B cell (primary cell): ENCODE measurements at places on chromosomes 3 and 15.
A peak's percentile ranks its signal among the peaks of the same experiment; 100 is the strongest.

DNA sequence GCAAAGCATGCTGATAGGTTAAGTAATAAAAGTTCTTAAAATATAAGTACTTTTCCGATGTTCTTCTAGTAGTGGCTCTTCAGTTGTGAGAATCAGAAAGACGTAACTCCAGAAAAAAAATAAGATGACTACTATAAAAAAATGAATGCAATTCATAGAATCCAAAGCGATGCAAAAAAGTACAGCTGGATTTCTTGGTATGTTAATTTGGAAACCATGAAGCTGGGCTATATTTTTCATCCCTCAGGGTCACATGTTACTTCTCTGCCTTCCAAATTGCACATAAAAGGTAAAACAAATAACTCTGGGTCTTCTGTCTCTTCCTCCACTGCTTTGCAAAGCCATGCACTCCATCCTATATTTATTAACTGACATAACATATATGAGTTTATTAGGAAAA lies 843.9 kb upstream of the DPPA4 start:
- DNase-seq = no peak

DNA sequence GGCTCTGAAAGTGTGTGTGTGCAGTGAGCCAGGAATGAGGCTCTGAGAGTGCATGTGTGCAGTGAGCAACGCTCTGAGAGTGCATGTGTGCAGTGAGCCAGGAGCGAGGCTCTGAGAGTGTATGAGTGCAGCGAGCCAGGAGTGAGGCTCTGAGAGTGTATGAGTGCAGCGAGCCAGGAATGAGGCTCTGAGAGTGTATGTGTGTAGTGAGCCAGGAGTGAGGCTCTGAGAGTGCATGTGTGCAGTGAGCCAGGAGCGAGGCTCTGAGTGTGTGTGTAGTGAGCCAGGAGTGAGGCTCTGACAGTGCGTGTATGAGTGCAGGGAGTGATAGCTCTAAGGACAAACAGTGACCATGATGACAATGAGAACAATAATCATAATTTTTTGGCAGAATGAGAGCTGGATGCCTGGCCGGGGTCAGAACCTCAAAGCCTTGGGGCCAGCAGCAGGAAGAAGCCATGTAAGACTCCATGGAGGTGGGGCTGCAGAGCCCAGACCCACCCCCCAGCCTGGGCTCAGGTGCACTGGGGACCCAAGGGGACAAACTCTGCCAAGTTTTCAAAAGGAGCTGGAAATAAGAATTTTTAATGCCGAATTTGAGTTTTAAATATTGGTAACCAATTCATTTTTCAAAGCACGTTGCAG lies 85.7 kb upstream of the PRR20G start:
- no peak for DNase-seq

- no peak for DNase-seq
Observed at GRCh38 chr3:189355481-189356201, 183.9 kb downstream of the TPRG1 start.

GRCh38 chr3:185489462-185489861 lies 9.4 kb downstream of the TMEM41A start:
- no peak for DNase-seq

DNA sequence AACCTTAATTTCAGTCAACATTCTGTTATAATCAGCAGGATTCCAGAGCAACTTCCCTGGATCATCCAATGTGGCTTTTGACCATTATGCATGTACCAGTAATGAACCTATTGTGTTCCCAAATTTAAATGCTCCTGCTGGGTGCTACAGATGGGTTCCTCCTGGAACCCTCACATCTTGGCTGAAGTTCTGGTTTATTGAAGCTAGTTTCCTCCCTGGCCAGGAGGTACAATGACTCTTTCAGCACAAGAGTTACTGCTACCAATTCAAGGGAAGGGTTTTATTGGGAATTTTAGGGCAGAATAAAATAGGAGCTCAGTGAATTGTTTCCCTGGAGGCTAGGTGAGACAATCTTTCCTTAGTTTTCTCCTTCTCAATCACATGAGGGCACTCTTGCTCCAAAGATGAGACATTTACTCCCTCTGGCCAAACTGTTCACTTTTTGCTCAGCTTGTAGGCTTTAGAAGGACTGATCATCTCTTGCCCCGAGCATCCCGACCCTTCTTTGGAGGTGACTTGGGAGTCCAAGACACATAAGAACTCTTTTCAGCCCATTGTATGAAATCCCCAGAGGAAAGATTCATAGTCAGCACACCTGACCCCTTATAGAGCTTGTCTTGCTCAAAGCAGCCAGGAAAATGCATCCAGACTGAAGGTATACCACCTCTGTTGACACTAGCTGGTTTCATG lies 8.8 kb upstream of the NPHP3 start:
- no peak for DNase-seq

- DNase-seq = no peak
Observed at GRCh38 chr3:17733768-17734167, 8.7 kb downstream of the TBC1D5 start.

DNA sequence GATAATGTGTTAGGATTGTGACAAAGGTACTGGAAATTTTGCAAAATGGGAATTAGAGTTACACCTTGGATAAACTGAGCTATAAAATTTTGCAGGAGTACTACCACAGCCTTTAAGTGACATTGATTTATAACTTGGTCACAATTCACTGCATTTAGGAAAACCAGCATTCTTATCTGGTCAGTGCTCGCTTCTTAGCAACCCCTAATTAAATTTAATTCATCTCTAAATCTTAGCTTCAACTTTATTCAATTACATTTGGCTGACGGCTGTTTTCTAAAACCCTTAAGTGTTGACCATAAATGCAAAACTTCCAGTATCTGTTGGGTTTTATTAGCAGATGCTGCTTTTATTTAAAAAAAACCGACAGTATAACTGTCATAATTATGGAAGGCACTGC lies 31.3 kb downstream of the TFRC start:
- no peak for DNase-seq

DNA sequence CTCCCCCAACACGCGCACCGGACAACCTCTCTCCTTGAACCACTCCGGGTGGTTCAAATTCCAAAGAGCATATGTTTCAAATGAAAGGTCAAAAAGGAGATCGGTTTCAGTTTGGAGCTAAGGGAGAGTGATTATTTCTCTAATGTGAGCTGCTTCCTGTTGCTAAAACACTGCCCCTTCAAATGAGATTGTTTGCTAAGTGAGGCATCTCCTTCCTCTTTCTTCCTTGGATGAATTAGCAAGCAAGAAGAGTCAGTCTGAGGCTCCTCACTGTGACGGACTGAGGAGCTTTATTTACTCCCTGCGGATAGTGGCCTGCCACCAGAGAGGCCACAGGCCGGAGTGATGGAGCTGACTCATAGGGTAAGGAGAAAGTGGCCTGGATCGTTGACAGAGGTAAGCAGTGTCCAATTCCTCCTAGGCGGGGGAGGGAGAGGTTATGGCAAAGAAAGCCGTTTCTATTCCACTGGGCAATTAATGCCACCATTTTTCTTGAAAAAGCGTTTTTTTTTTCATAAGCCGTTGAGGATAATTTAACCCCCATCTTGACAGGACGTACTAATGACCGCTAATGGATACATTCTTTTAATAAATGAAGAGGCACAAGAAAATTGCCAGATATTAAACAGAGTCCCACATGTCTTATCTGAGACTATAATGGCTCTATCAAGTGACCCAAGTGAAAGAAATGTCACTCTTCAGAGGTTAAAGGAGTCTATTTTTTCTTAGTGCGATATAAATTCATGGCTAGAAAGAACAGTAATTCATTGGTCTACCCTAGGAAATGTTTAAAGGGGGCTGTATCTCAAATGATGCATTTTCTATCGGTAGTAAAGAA lies 167.0 kb upstream of the ANKRD28 start:
- DNase-seq = no peak

DNA sequence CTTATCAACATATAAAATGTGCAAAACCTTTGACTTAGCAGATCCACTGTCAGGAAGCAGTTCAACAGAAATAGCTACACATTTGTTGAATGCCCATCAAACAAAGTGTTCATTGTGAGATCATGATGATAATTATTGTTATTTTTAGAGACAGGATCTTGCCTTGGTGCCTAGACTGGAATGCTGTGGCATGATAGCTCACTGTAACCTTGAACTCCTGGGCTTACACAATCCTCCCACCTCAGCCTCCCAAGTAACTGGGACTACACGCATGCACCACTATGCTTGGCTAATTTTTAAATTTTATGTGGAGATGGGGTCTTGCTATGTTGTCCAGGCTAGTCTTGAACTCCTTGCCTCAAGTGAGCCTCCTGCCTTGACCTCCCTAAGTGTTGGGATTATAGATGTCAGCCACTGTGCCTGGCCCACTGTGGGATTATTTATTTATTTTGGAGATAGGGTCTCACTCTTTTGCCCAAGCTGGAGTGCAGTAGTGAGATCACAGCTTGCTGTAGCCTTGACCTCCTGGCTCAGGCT lies 8.8 kb downstream of the MAP2K5 start:
- no peak for DNase-seq

GRCh38 chr3:42911551-42911950 lies 5.6 kb downstream of the ZNF662 start:
- DNase-seq = no peak

- no peak for DNase-seq
Observed at GRCh38 chr3:26449996-26450395, 172.6 kb upstream of the LRRC3B start.

DNA sequence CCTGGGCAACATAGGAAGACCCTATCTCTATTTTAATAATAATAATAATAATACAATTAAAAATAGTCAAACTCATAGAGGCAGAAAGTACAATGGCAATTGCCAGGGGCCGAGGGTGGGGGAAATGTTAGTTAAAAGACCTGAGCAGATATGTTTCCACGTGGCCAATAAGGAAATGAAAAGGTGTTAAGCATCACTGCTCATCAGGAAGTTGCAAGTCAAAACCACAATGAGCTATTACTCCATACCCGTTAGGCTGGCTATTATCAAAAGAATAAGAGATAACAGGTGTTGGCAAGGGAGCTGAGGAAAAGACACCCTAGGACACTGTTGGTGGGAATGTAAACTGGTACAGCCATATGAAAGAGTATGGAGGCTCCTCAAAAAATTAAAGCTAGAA lies 60.4 kb upstream of the PRSS50 start:
- peak; percentile 45 for DNase-seq

DNA sequence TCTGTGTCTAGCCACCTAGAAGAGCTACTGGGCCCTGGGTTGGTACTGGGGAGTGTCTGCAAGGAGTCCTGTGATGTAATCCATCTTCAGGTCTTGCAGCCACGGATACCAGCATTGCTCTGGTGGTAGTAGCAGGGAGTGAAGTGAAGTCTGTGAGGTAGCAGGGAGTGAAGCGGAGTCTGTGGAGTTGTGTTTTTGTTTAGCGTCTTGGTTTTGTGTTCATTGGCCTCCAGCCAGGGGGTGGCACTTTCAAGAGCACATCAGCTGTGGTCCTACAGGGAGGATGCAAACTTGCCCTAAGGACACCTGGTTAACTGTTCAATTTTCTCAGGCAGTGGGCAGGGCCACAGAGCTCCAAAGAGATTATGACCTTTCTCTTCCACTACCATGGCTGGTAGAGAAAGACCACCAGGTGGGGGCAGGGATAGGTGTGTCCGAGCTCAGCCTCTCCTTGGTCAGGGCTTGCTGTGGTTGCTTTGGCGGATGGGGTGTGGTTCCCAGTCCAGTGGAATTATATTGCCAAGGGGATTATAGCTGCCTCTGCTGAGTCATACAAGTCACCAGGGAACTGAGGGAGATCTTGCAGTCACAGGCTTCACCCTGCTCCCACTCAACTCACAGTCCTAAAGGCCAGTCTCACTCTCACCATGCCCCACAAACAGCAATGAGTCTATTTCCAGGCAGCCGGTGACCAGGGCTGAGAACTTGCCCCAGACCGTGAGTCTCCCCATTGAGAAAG lies 424.7 kb downstream of the ZBBX start:
- DNase-seq = no peak

DNA sequence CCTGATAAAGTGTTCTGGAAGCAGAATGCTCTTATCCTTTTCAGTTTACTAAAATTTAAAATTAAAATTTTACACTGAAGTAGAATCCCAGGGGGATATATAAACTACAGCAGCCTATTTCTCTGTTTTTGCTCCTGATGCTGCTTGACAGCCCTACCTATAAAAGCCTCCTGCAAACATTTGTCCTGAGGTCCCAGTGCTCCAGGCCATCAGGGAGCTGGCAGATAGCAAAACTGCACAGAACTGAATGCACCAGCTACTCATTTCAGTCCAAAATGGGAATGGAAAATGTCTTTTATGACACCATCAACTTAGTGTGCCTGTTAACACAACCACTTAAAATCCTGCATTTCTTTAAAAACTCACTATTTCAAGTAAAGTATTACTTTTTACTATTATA lies 50.1 kb downstream of the FRMD5 start:
- no peak for DNase-seq

GRCh38 chr3:113754494-113755159 lies 7.8 kb downstream of the ATP6V1A start:
- DNase-seq = peak; percentile 77

- no peak for DNase-seq
Observed at GRCh38 chr15:28022181-28022580, 76.9 kb downstream of the OCA2 start.

DNA sequence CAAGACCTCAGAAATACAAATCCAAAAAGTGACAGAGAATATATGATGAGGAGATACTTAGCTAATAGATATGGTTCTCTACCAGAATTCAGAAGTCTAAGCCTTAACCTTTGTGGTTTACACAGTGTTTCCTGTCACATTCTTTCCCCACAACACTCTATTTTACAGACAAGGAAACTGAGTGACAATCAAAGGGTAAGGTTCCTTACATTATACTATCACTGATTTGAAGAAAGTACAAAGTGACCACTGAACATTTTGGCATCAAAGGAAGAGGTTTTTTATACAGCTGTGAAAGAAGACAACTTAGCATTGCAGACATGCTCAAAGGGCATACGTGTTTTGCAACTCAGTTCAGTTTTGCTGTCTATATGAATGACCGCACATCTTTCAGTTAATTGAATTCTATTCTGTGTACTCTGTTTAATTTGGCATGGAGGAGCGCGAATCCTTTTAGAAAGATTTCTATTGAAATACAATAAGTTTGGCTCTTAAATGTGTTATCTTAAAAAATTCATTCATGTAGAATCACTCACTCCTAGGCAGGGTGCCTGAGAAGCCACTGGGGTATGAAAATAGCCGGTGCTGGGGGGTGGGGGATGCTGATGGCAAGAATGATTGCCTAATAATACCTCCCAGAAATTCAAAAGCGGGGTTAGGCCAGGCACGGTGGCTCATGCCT lies 66.5 kb upstream of the SKOR1 start:
- DNase-seq = no peak

- DNase-seq = no peak
Observed at GRCh38 chr15:42092398-42093318, 1.7 kb downstream of the PLA2G4D start.

DNA sequence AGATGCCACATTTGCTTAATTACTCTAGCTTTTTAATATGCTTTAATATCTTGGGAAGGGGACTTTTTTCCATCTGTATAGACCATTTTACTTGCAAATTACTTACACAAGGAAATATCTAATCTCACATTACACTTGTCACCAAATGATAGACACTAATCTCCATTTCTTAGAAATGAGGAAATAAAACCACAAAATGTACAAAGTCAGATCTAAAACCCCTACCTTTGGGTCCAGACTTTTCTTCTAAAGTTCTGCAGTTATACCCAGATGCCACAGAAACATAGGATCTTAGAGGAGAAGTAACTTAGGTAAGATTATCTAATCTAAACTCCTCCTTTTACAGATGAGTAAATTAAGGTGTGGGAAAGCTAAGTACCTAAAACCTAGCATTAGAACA lies 44.3 kb downstream of the CD200R1L start:
- DNase-seq = no peak
